ENCODE measurements at places on chromosomes 5 and 9. TPM values are rescaled to one million over a fixed set of nuclear protein-coding genes. Genes with fewer than 3 reads are reported as not detected.

- peaks cover 17% of the 10 kb centered on the region for H3K4me1 ChIP-seq
- H3K4me3 ChIP-seq = no peak overlapping the region
- peaks cover 18% of the 10 kb centered on the region for H3K36me3 ChIP-seq
- H3K27me3 ChIP-seq = no peaks in the 10 kb centered on the region
- DNase-seq = no peak
These were observed 37.1 kb downstream of the PLPP1 start for GRCh38 chr5:55497712-55498111.

Gene CDC23
- total RNA-seq = 33.0 TPM

DNA sequence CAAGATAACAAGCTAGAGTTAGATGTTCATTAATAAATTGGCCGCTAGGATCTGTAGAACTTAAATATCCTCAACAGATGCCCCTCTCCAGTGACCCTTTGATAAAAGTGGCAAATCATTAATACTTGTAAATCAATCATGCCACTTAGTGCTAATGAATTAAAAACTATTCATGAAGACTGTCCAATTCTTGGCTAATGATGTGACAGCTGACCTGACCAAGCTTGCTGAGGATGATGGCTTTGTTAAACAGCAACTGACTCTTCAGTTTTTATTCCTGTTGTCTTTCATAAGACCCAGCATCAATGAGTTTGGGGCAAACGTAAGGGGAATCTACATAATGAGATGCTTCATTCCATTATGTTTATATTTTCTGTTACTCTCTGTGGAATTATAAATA, 396.8 kb upstream of the NMUR2 start:
- H3K36me3 ChIP-seq = no peaks in the 10 kb centered on the region
- H3K4me3 ChIP-seq = no peak overlapping the region
- DNase-seq = no peak
- no peaks in the 10 kb centered on the region for H3K4me1 ChIP-seq
- H3K27ac ChIP-seq = no peak overlapping the region

Gene SLCO6A1
- not detected for total RNA-seq

- no peaks in the 10 kb centered on the region for H3K4me1 ChIP-seq
- no peaks in the 10 kb centered on the region for H3K36me3 ChIP-seq
- H3K27me3 ChIP-seq = no peaks in the 10 kb centered on the region
- DNase-seq = no peak
- no peak overlapping the region for H3K4me3 ChIP-seq
These were observed 243.9 kb downstream of the NR2F1-AS1 start for GRCh38 chr5:93337138-93337537.

DNA sequence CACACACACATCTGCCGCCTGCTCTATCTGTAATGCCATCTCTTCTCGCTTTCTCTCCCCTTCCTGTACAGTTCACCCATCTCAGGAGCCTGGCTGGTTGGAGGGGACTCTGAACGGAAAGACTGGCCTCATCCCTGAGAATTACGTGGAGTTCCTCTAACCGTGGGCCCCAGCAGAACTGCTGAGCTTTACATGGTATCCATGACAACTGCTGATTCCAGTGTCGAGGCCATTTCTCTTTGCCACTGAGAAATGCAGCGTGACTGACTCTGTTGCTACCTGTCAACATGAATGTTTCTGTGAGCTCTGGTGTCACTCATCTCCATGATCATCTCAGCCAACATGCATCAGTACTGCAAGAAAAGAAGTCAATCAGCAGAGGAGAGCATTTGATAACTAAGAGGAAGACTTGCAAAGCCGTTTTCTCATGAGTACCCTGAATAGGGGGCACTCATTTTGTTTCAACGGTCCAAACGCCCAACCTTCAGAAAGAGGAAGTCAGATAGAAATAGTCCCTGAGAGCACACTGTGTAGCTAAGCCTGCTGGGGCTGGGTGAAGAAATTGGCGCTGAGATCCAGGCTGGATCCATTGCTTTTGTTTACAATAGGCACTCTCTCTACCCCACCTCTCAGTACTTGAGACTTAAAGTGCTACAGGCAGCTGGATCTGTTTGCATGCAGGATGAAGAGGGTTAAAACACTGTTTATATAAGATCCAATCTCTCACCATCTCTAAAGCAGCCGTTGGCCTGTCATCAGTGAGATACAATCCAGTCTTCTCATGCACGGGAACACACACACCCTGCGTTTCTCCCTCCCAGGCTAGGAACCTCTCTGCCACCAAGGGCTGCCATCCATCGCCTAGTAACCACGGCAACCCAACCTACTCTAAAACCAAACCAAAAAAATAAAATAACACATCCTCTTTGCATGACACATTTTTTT, 180.9 kb downstream of the NR3C1 start:
- no peak for DNase-seq
- H3K27me3 ChIP-seq = no peaks in the 10 kb centered on the region
- peaks cover 30% of the 10 kb centered on the region for H3K4me1 ChIP-seq
- H3K36me3 ChIP-seq = peaks cover 29% of the 10 kb centered on the region

Gene TOPORS
- 17.2 TPM for total RNA-seq

Gene ADAMTS2
- total RNA-seq = not detected

GRCh38 chr9:18997151-18997550, 35.9 kb downstream of the SAXO1 start:
- no peak for DNase-seq
- H3K36me3 ChIP-seq = peaks cover 2% of the 10 kb centered on the region
- no peak overlapping the region for H3K27ac ChIP-seq

- peak; percentile 82 for DNase-seq
- H3K36me3 ChIP-seq = no peaks in the 10 kb centered on the region
- no peak overlapping the region for H3K4me3 ChIP-seq
- H3K4me1 ChIP-seq = peaks cover 6% of the 10 kb centered on the region
- H3K27ac ChIP-seq = no peak overlapping the region
- H3K27me3 ChIP-seq = peaks cover 31% of the 10 kb centered on the region
These were observed 133.2 kb downstream of the MTX3 start for GRCh38 chr5:79857714-79858409.

DNA sequence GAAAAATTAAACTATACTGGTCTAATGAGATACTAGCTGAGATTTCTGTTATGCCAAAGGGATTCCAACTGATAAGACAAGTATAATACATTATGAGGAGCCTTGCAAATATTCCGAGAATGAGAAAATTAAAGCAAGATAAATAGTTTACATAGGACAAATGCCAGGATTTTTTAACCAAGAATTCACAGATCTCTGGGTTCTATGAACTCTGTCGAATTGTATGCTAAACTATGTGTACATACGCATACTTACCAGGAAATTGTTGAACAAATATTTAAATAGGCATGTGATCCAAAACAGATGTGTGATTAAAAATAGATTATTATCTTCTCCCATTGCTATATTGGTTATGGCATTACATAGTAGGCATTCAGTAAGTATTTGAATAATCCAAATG, 616.6 kb downstream of the GABRG2 start:
- H3K27me3 ChIP-seq = no peaks in the 10 kb centered on the region
- H3K36me3 ChIP-seq = no peaks in the 10 kb centered on the region
- DNase-seq = no peak
- H3K4me3 ChIP-seq = no peak overlapping the region
- H3K4me1 ChIP-seq = no peaks in the 10 kb centered on the region

Gene CHSY3
- total RNA-seq = not detected

Gene EIF4E1B
- not detected for total RNA-seq

Gene OR1Q1
- 0.33 TPM for total RNA-seq

Gene PLAC8L1
- 1.0 TPM for total RNA-seq

Gene PCDHA13
- total RNA-seq = not detected

GRCh38 chr9:26341545-26341944, 551.1 kb downstream of the CAAP1 start:
- H3K4me1 ChIP-seq = no peaks in the 10 kb centered on the region
- DNase-seq = no peak
- no peak overlapping the region for H3K4me3 ChIP-seq
- H3K27me3 ChIP-seq = no peaks in the 10 kb centered on the region
- no peaks in the 10 kb centered on the region for H3K36me3 ChIP-seq

DNA sequence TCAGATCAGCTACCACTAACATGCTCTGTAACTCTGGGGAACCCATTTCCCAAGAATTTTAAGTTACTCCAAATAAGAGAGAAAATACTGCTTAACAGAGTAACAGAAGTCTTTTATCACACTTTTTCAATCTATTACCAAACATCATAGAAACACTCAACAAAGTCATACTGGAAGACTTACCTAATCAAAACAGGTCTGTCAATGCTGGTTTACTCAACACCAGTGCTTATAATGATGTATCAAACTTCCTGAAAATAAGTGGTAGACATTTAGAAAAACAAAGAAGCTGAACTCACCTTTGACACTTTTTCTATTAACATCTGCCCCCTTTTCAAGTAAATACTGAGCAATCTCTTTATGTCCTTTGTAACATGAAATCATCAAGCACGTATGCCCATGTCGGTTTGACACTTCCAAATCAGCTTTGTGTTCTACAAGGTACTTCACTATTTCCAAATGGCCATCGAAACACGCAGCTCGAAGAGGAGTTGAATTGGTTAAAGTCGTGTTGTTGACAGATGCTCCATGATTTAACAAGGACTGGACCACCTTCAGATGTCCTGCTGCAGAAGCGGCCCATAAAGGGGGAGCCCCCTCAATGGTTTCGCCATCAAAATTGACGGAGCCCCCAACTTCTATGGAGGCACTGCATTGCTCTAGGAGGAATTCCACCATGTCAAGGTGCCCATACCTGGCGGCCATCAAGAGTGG, 1.8 kb downstream of the FEM1C start:
- peak overlapping the region; percentile 100 for H3K27ac ChIP-seq
- no peaks in the 10 kb centered on the region for H3K27me3 ChIP-seq
- peaks cover 46% of the 10 kb centered on the region for H3K36me3 ChIP-seq
- peaks cover 35% of the 10 kb centered on the region for H3K4me1 ChIP-seq

- no peaks in the 10 kb centered on the region for H3K36me3 ChIP-seq
- no peak overlapping the region for H3K4me3 ChIP-seq
- no peak overlapping the region for H3K27ac ChIP-seq
- no peak for DNase-seq
- no peaks in the 10 kb centered on the region for H3K4me1 ChIP-seq
These were observed 70.0 kb downstream of the GLDC start for GRCh38 chr9:6575324-6576034.

DNA sequence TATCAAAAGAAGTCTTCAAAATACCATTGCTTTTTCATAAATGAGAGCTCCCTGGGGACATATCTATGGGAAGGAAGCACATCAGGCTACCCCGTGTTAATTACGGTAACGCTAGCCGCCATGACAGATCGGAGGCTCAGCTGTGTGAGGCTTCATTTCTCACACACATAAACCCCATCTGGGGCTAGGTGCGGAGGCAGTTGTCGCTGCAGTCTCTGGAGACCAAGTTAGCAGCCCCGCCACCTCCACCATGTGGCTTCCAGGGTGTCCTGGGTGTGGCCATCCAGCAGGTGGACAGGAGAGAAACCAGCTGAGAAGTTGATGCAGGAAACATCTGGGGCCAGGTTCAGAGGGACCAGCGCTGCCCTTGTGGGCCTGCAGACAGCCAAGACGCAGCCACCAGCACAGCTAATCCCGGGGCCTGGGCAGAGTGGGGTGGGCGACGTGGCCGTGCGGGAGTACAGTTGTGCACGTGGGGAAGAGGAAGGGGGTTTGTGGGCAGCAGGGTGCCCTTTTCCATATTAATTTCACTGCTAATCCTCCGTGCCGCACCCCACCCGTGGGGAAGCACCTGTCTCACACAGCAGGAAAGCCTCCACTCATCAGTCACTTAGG, 426.5 kb downstream of the IRX1 start:
- no peak for DNase-seq
- no peaks in the 10 kb centered on the region for H3K27me3 ChIP-seq
- H3K4me1 ChIP-seq = no peaks in the 10 kb centered on the region
- H3K36me3 ChIP-seq = no peaks in the 10 kb centered on the region
- no peak overlapping the region for H3K4me3 ChIP-seq

DNA sequence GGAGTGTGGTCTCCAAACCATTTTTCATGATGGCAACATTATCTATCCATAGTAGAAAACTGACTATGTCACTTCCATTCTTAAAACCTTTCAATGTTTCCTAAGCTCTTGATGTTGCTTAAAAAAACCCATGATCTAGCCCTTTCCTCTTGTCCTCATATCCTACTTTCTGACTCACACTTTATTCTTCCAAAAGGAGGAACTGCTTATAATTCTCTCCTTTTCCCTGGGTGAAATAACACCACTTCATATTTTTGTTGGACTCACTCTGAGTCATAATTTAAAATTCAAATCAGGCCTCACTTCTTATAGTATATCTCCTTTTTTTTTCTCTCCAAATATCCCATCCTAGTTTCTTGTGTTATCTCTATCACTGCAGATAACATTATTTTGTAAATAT, 513.9 kb downstream of the MAN2A1 start:
- no peak overlapping the region for H3K27ac ChIP-seq
- no peaks in the 10 kb centered on the region for H3K36me3 ChIP-seq
- no peak overlapping the region for H3K4me3 ChIP-seq

GRCh38 chr9:7560669-7561305, 238.8 kb downstream of the DMAC1 start:
- DNase-seq = no peak
- peaks cover 9% of the 10 kb centered on the region for H3K27me3 ChIP-seq
- H3K27ac ChIP-seq = no peak overlapping the region
- no peak overlapping the region for H3K4me3 ChIP-seq
- H3K36me3 ChIP-seq = no peaks in the 10 kb centered on the region
- peaks cover 1% of the 10 kb centered on the region for H3K4me1 ChIP-seq

DNA sequence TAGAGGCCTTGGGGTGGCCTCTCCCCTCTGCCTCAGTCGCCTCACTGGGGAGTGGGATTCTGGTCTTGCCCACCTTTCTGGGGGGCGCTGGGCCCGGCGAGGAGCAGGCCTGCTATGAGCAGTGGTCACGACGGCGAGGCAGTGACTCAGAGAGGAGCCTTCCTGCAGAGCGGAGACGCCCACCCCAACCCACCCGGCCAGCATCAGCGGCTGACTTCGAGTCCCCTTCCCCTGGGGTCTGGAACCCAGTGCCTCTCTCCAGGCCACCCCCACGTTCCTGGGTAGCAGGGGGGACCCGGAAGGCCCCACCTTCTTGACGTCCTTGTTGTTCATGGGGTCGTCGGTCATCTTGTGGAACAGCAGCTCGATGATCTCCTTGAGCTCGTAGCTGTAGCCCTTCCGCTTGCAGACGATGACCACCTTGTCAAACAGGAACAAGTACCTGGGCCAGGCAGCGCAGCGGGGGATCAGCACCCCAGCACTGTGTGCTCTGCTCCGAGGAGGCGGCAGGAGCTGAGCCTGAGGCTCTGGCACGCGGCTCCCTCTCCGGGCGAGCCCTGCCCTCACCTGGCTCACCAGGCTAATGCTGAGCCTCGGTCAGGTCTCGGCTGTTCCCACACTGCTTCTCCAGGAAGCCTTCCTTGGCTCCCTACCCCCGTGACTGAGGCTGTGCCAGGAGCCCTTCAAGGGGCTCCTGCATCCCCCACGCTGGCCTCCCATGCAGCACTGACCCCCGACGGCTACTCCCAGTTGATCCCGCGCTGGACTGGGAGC, 50.1 kb upstream of the SARDH start:
- H3K27ac ChIP-seq = no peak overlapping the region
- no peaks in the 10 kb centered on the region for H3K36me3 ChIP-seq
- H3K4me1 ChIP-seq = peaks cover 14% of the 10 kb centered on the region
- no peak overlapping the region for H3K4me3 ChIP-seq
- no peak for DNase-seq

Gene LCN10
- total RNA-seq = 1.00 TPM

- peaks cover 3% of the 10 kb centered on the region for H3K36me3 ChIP-seq
- DNase-seq = no peak
- peak overlapping the region; percentile 66 for H3K27ac ChIP-seq
- no peak overlapping the region for H3K4me3 ChIP-seq
- peaks cover 17% of the 10 kb centered on the region for H3K4me1 ChIP-seq
- H3K27me3 ChIP-seq = no peaks in the 10 kb centered on the region
These were observed 12.6 kb downstream of the QSOX2 start for GRCh38 chr9:136232969-136233368.

Measured in activated naive CD8-positive, alpha-beta T cell treated with anti-CD3 and anti-CD28 coated beads, Interleukin-2, amount 10 ng/mL, durations not matched to agents 7 days and 5 days (primary cell).